Activated CD4-positive, alpha-beta T cell treated with anti-CD3 and anti-CD28 coated beads, Interleukin-2, amount 10 ng/mL, durations not matched to agents 7 days and 5 days (primary cell): ENCODE measurements at places on chromosomes 7 and 10.

GRCh38 chr7:19871102-19871501, 97.7 kb upstream of the TMEM196 start:
- DNase-seq = no peak

DNA sequence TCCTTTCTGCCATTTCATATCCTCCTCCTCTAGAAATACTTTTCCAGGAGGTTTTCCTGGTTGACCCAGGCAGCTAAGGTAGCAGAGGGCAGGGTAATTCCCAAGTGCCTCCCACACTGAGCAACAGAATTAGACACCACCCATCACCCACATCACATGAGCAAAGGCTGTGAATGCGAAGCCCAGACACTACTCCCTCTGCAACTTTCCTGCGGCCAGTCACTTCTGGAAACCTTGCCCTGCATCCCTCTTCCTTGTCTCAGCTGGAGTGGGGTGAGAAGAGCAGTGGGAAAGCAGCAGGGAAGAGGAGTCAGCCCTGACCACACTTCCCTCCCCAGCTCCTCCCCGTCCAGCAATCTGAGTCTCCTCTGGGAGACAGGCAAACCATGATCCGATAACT, 15.2 kb downstream of the TMEM176B start:
- DNase-seq = no peak

DNA sequence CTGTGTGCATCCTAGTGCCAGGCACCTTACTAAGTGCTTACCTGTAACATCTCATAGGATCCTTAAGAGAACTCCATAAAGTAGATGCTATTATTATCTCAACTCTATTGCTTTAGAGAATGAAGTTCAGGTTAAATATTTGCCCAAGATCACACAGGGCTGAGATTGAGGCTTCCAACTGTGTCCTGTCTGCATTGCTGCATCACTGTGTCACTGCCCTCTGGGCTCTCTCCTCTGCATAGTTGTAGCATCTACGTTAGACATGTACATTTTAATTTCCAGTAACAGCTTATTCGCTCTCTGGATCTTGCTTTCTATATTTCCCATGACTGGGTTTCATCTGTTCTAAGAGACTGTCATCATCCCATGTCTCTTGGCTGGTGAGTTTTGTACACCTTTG, 63.6 kb upstream of the FZD8 start:
- DNase-seq = no peak

DNA sequence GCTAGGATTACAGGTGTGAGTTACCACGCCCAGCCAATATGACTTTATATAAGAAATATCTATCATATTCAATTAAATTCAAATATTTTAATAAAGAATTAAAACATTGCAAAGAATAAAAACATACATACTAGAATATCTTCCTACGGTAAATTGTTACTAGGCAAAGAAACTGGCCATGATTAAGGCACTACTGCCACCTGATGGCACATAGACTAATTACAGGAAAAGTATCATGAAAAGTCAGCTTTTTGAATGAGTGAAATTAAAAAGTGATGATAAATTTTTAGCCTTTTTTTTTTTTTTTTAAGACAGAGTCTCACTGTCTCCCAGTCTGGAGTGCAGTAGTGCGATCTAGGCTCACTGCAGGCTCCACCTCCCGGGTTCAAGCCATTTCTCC, 30.9 kb downstream of the MRPS33 start:
- DNase-seq = peak; percentile 10

- no peak for DNase-seq
Measured at GRCh38 chr7:108193594-108194498, 63.7 kb upstream of the LAMB4 start.

- no peak for DNase-seq
Measured at GRCh38 chr7:128113839-128114238, 82.6 kb upstream of the LRRC4 start.

DNA sequence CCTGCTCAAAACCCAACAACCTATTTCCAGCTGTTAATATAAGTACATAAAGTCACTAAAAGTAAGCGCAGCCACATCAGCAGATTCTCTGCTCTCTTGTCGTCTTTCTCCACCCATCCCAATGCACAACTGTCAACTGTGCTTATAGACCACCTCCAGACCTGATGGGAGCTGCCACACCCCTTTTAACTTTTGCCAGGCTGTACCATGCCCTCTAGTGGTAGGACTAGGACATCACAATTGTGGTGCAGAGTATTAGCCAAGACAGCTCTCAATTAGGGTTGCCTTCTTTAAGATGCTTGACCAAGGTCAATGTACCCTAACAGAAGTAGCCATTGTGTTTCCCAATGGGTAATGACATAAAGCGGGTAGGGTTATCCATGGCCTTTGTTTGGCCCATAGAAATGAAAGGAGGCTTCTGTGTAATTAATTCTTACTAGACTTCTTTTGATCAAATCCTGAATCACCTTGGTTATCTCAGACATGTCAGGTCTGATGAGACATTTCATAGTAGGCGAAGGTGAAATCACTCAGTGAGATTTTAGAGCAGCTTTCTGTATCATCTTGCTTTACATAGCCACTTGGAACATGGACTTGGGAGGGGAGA, 68.1 kb downstream of the SCRN1 start:
- DNase-seq = peak; percentile 50

DNA sequence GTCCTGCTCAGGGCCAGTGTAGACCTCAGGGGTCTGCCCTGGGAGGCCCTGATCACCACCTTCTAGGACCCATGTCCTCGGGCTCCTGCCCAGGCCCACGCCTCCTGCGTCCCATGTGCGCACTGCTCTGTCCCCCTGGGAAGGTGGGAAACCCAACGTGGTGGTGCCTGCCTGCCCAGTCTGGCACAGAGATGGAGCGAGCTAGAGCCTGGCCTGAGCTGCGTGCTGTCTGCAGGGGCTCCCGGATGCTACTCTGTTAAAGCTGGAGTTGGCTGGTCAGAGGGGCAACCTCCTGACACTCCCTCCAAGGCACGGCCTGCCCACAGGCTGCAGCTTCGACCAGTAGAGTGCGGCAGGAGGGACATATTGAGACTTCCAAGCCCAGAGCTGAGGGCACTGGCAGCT, 171.7 kb downstream of the DNAJB6 start:
- no peak for DNase-seq

DNA sequence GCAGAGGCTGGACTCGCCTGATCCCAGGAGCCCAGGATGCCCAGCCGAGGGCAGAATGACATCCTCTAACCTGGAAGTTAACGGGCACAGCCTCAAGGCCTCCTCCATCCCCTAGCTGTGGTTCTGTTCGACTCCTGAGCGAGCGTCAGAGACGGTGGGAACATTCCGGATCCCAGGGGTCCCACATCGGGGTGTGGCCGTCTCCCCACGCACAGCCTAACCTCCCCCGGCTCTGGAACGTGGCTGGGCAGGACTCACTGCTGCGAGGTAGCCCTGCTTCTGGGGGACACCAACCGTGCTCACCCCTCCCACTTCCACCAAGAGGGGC, 8.4 kb downstream of the FOXL3 start:
- DNase-seq = no peak

DNA sequence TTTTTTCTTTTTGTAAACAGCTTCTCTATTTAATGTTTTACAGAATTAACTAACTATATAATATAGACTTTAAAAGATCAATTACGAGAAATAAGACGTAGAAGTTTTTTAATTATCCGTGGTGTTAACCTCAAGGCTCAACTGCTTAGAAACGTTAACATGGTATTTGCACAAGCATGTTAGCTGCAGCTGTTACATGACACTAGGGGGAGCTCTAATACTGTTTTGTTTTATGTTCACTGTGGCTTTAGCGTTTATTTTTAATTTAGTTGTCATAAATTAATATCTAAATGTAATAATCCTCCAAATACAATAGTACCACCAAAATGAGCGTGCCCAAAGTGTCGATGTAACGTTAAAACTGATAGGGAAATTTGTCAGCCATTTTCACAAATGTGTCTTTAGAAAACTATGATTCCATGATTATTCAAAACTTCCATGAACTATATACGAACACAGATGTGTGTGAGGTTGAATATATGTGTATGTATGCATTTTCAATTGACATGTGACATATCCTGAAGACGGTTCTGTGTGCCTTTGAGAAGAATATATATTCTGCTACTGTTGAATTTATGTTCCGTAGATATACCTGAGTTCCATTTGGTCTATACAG, 828.8 kb upstream of the MBL2 start:
- DNase-seq = peak; percentile 6

DNA sequence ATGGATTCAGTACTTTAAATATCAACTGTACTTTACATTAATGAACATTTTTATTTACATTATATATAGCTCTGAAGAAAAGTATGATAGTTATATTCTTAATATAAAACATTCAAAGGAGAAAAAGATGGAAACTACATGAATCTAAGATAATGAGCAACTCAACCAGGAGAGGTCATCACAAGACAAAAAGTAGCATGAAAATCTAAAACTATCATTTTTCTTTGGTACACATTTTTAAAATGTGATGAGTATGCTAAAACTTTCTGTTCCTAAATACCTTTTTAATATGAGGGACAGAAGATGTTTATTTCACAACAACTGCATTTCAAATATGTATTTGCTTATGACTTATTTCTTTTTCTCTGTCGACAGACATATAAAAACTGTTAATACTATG, 2.4 kb downstream of the CNTNAP2 start:
- DNase-seq = no peak

DNA sequence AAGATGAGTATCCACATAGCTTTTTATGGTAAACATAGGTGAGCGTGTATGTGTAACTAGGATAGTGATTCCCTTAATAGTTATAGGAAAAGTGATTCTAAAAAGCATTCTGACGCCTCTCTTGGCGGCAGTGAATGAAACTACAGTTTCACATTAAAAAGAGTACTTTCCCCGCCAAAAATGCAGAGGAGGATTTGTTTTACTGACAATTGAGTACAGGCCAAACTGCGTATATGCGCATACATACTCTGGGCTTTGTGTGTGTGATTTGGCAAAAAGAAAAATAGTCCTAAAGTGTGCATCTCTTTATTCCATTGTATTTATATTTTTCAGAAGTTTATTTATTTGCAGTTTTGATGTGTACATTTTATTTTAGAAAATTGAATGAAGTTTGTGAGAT, 10.3 kb downstream of the CUL1 start:
- no peak for DNase-seq

- DNase-seq = no peak
Measured at GRCh38 chr7:28815369-28815927, 142.7 kb downstream of the TRIL start.

DNA sequence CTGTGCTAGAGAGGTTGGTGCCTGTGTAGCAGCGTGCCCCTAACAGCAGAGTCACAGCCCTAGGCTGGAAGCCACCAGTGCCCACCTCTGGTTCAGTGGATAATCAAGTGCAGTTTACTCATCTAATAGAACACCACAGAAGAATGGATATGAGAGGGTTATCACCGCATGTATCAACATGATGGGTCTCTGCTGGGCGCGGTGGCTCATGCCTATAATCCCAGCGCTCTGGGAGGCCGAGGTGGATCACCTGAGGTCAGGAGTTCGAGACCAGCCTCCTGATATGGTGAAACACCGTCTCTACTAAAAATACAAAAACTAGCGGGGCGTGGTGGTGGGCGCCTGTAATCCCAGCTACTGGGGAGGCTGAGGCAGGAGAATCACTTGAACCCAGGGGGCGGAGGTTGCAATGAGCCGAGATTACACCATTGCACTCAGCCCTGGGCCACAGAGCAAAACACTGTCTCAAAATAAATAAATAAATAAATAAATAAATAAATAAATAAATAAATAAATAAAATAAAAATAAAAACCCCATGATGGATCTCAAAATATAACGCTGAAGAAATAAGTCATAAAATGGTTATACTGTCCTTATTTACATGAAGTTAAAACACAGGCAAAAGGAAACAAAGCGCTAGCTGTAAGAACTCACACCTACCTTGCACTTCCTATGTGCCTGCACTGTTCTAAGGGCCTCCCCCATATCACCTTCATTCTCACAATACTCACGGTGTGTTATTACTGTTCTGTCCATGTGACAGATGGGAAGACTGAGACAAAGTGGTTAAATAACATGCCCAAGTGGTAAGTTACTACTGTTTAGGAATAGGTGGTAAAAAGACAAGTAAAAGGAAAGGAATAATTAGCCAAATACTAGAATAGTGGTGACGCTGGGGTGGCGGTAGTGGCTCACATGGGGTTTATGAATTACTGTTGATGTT, 70.9 kb downstream of the AMZ1 start:
- DNase-seq = no peak

DNA sequence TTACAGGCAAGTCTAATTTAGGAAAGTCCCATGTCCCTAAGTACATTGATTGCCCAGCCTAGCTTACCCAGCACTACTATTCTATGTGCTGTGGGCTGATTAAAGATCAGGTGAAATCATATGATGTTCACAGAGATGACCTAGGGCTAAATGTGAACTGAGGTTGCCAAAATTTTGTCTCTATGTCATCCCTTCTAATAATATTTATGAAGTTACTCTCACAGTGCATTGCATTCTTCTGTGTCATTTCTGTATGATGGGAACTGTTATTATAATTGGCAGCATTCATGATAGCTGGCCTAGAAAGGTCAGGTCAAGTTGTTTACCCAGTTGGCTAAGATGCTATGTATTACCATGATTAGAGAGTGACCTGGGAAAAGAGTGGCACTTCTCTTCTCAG, 2.8 kb upstream of the PDK4 start:
- no peak for DNase-seq

DNA sequence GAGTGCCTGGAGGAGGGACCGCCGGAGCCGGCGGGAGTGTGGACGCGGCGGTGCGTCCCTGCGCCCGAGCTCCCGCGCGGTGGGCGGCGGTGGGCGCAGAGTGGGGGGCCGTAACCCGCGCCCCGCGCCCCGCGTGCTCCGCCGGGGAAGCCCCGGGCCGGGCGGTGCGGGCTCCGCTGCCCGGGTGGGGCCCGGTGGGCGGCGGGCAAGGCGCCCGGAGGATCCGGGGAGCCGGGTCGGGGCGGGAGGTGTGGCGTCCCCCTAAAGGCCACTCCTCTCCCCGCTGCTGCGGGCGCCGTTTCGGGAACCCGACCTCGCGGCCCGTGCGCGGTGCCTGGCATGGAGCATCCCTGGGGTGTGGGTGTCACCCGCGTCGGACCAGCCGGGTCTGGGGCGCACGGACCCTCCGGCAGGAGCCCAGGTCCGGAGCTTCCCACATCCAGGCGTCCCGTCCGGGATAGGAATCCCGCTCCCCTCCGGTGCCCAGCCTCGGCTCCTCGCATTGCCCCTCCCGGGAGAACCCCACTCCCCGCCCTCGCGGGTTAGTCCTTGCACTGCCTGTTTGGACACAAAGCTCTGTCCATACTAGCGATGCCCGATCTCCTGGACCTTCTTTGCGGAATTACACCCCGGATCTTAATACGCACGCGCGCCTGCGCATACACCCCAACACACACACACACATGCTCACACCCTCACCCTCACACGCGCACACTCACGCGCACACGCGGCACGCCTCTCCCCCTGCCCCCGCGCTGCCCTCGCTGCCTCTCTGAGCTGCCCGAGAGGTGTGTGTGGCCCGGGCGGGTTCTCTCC, 723 bp downstream of the MTURN start:
- peak; percentile 55 for DNase-seq
